ENCODE measurements at places on chromosomes 3 and 15.

DNA sequence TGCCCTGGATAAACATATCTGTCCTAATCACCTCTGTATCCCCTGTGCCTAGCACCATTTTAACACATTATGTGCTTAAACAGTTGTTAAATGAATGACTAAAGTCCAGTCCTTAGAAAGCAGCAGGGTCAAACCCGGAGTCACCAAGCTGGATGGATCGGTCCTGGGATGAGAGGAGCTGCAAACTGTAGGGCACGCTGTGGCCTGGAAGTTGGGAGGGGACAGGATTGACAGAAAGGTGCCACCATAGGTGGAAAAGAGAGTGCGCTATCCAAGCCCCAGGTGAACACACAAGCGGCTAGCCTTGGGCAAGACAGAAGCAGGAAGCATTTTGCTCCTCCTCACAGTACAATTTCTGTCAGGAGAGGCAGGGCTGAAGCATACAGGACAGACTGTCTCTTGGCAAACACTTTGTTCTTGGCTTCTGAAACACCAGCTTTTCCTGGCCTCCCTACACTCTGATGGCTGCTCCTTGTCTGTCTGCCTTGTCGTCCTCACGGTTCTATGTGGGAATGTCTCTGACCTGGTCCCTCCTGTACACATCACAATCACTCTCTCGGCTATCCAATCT lies 48.4 kb upstream of the KY start:
- no peak for DNase-seq

DNA sequence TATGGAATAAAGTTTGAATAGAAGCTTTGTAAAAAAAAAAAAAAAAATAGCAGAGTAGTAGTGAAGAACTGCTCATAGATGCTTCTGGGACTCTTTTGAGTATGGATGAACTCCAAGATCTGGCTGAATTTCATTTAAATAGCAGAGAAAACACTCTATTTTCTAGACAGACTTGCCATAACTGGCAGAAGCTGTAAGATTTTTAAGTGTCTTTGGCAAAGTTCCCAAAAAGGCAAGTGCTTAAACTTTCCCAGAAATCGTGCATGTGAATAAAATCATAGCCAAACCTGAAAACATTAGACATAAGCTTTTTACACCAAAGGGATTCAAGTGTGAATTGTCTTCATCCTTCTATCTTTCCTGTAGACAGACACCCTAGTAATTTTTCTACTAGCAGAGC lies 110.3 kb upstream of the MITF start:
- no peak for DNase-seq

GRCh38 chr15:73560501-73561117 lies 72.6 kb downstream of the NPTN start:
- peak; percentile 26 for DNase-seq

DNA sequence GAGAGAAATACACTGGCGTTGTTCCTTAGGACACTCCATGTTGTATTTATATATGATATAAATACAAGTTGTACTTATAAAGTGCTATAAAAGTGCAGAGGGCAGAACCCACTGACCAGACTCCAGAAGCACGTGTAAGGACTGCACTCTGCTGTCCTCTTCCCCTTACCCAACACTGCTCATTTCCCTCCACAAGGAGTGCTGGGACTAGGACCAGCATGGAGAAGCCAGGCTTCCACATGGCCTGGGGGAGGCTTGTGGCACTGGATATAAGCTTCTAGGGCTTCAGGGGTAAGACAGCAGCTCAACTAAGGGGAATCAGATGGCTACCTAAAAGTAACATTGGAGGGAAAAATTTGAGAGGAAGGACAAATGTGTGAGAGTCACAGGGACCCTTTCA lies 556.9 kb downstream of the IGSF11 start:
- no peak for DNase-seq

- DNase-seq: no peak
Measured at GRCh38 chr3:44128057-44128775, 113.5 kb upstream of the TOPAZ1 start.

DNA sequence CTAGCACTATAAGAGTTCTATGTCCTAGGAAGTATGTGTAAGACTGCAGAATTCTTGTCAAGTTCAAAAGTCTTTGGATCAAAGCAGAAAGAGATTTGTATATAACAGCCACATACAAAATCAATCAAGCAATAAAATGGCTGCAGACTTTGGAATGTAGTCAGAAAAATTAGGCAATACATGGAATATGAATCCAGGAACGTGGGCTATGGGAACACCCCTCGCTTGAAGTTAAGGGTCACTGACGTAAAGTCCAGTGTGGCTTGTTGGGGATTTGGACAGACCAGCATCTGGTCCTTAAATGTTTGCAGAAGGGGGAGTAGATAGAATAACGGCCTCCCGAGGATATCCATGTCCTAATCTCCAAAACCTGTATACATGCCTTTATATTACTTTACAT lies 178.6 kb downstream of the ADAMTS9 start:
- DNase-seq: no peak

DNA sequence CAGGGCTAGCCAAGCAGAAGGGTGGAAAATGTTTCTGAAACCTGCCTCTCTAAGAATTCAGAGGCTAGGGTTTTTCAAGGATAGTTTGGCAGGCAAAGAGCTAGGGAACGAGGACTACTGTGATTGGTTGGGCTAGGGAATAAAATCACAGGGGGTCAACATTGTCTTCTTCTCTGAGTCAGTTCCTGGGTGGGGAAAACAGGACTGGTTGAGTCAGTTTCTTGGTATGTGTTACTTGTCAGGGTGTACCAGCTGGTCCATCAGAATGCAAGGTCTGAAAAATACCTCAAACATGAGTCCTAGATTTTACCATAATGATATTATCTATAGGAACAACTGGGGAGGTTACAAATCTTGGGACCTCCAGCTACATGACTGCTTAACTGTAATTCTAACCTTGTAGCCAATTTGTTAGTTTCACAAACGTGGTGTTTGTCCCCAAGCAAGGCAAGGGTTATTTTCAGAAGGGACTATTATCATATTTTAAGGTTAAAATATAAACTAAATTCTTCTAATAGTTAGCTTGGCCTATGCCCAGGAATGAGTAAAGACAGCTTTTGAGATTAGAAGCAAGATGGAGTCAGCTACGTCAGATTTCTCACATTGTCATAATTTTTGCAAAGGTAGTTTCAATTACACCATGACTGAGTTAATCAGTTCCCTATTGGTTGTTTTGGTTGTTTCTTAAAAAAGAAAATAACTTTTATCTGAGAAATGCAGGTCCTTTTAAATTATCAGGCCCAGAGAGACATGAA lies 231.5 kb downstream of the ALCAM start:
- DNase-seq: peak; percentile 90

All from RCC 7860 (cell line).